Ovary (tissue), 10 donors: ENCODE measurements at places on chromosomes 3 and 15. TPM values are rescaled to one million over a fixed set of nuclear protein-coding genes. Genes with fewer than 3 reads are reported as not detected.

P2RY1 gene
- total RNA-seq: 11.3 TPM

TRIM71 gene
- total RNA-seq: 0.05 TPM

ST8SIA2 gene
- not detected for total RNA-seq

EPHB3 gene
- total RNA-seq: 16.1 TPM

- H3K27me3 ChIP-seq: no peaks in the 10 kb centered on the region
- no peak for DNase-seq
These were observed 391.9 kb upstream of the THBS1 start for GRCh38 chr15:39188930-39189329.

- no peaks in the 10 kb centered on the region for H3K27me3 ChIP-seq
- peak; percentile 31 for DNase-seq
- H3K4me1 ChIP-seq: peaks cover 4% of the 10 kb centered on the region
- no peaks in the 10 kb centered on the region for H3K36me3 ChIP-seq
These were observed 25.5 kb upstream of the HHATL start for GRCh38 chr3:42728056-42728455.

DNA sequence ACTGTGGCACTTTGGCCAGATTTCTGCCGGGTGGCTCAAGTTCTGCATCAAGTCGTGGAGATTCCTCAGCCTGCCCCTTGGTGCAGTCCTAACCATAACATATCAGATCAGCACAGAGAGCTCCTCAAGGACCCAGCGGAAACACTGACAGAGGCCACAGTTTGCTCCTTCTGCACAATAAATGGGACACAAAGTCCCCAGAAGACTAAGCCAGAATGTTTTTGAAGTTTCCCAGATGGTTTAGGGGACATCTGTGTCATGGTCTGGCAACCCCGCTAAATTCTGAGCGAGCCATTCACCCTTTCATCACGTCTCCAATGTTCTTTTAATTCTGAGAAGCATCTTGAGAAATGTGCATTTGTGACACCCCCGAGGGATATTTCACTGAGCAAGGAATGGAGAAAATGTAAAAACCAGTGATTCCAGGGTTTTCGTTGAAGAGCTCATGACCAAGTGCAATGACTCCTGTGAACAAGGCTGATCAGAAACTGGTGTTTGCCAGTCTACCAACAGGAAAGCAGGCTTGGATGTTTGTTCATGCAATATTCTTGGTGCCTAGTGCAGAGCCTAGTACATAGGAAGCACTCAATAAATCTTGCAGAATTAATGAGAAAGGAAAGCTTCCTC lies 64.8 kb upstream of the LMCD1 start:
- no peak for DNase-seq
- H3K4me1 ChIP-seq: no peaks in the 10 kb centered on the region
- H3K27me3 ChIP-seq: no peaks in the 10 kb centered on the region
- no peaks in the 10 kb centered on the region for H3K36me3 ChIP-seq

DNA sequence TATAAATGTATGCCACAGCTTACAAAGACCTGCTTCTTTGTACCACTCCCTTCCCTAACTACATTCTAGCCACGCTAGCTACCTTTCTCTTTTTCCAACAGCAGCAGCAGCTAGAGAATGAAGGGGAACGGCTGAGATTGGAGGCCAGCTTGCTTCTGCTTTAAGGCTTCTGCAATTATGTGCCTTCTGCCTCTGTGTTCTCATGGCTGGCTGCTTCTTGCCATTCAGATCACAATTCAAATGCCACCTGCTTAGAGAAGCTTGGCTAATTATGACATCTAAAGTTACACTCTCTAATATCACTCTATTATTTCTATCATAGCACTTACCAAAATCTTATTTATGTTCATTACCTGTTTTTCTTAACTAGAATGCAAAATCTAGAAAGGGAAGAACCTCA lies 95.2 kb downstream of the RYK start:
- H3K27me3 ChIP-seq: no peaks in the 10 kb centered on the region
- no peaks in the 10 kb centered on the region for H3K36me3 ChIP-seq
- H3K4me3 ChIP-seq: no peak overlapping the region
- no peak overlapping the region for H3K27ac ChIP-seq
- no peak for DNase-seq

GRCh38 chr3:123153125-123154019 lies 48.4 kb upstream of the SEC22A start:
- H3K27me3 ChIP-seq: no peaks in the 10 kb centered on the region
- no peak overlapping the region for H3K27ac ChIP-seq
- DNase-seq: peak; percentile 27
- no peaks in the 10 kb centered on the region for H3K36me3 ChIP-seq
- H3K4me3 ChIP-seq: no peak overlapping the region
- H3K4me1 ChIP-seq: no peaks in the 10 kb centered on the region

DNA sequence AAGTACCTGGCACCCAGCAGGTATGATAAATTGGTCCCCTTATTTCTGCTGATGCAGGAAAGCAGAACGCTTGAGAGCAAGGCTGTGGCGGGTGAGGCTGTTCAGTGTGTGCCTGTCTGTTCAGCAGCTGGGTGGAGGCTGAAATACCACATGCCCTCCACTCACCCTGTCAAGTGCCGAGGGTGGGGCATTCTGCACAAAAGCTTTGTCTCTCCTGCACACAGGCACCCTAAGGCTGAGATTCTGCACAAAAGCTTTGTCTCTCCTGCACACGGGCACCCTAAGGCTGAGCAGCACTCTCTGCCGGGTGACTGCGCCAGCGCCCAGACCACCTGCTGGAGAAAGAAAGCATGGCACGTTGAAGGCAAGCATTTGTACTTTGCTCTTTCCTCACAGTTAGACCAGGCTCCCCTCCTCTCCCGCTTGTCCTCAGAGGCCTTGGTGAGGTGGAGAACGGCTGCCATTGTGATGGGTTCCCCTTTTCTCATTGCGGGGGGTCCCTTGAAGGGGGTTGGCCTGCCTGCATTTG lies 97.5 kb downstream of the BDH1 start:
- no peak for DNase-seq
- H3K4me1 ChIP-seq: no peaks in the 10 kb centered on the region
- H3K36me3 ChIP-seq: no peaks in the 10 kb centered on the region

- no peaks in the 10 kb centered on the region for H3K36me3 ChIP-seq
- no peaks in the 10 kb centered on the region for H3K27me3 ChIP-seq
- H3K27ac ChIP-seq: no peak overlapping the region
These were observed 98.7 kb downstream of the RAP2B start for GRCh38 chr3:153260681-153261080.

DNA sequence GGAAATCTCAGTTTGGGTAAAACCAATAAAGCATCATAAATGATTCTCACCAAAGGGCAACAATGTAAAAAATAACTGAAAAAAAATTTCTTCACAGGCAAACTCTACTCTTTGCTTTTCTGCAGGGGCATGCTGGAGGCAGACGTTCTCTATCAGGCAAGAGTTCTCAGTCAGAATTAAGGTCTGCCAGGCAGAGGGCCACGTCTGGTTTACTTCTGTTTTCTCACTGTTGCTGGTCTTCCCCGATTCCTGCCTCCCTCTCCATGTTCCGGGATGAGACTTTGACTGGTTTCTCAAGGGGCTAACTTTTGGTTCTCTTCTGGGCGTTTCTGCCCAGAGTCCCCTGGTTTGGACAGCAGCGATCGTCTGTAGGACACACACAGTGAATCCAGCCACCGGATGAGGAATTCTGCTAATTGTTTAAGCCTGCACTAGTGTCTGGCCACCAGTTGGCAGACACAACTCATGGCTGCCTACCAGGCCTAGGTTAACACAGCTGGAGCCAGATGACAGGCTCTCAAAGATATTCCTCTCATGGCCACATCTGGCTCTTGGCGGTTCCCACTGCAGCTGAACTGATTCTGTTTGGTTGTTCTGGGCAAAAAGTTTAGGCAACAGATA lies 273.1 kb downstream of the FOXP1 start:
- DNase-seq: peak; percentile 43
- H3K27me3 ChIP-seq: no peaks in the 10 kb centered on the region
- H3K36me3 ChIP-seq: no peaks in the 10 kb centered on the region

DNA sequence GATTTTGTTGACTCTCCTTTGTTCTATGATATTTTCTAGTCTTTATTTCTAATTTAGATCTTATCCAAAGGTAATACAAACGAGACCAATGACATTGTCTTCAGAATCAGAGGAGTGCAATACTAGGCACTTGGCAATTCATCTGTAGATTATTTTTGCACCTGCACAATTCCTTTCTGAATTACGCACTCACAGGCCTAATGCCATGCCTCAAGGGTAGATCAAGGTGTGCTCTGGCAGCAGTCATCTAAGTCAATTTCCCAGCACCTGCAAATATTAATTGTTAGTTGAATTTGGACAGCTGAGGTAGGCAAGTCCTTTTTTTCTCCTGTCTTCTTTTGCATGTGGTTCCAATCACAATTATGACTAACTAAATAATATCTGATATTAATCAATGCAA lies 653.2 kb downstream of the ROBO2 start:
- no peaks in the 10 kb centered on the region for H3K4me1 ChIP-seq
- no peak overlapping the region for H3K27ac ChIP-seq
- H3K4me3 ChIP-seq: no peak overlapping the region
- H3K27me3 ChIP-seq: no peaks in the 10 kb centered on the region

GRCh38 chr3:126450219-126450618 lies 25.5 kb downstream of the ZXDC start:
- H3K36me3 ChIP-seq: no peaks in the 10 kb centered on the region
- H3K4me3 ChIP-seq: no peak overlapping the region
- DNase-seq: no peak
- no peak overlapping the region for H3K27ac ChIP-seq
- no peaks in the 10 kb centered on the region for H3K4me1 ChIP-seq
- no peaks in the 10 kb centered on the region for H3K27me3 ChIP-seq

DNA sequence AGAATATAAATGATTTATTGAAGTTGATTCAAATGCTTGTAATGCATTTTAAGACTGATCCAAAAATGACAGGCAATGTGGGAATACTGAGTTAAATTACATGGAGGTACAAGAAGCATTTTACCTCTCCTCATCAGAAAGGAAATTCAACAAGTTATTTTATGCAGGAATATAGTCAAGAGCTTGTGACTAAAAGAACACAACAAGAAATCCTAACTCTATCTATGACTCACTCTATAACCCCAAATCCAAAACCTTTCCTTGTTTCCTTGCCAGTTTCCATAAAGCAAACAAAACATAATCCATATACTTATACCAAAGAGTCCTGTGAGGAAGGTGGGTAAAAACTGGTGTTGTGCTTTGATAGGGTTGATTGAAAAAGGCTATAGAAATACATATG lies 30.8 kb downstream of the SIN3A start:
- H3K27ac ChIP-seq: no peak overlapping the region
- H3K4me3 ChIP-seq: no peak overlapping the region
- no peak for DNase-seq

DNA sequence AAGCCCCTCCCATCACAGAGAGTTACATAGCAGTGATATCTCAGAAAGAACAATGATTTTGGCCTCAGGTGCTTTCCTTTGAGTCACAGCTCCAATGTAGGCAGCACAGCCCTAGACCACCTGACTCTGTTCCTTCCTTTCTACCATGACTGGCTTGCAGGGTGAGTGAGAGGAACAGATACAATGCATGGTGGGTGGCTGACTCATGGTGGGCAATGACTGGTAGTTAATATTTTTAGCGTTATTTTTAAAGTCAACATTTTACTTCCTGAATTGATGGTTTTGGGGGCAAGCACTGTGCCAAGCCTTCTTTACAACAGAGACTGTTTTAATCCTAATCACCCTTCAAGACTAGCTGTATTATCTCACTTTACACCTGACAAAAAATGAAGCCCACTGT lies 32.8 kb upstream of the ST3GAL6 start:
- DNase-seq: no peak
- H3K27ac ChIP-seq: no peak overlapping the region
- no peaks in the 10 kb centered on the region for H3K36me3 ChIP-seq
- H3K27me3 ChIP-seq: no peaks in the 10 kb centered on the region

DNA sequence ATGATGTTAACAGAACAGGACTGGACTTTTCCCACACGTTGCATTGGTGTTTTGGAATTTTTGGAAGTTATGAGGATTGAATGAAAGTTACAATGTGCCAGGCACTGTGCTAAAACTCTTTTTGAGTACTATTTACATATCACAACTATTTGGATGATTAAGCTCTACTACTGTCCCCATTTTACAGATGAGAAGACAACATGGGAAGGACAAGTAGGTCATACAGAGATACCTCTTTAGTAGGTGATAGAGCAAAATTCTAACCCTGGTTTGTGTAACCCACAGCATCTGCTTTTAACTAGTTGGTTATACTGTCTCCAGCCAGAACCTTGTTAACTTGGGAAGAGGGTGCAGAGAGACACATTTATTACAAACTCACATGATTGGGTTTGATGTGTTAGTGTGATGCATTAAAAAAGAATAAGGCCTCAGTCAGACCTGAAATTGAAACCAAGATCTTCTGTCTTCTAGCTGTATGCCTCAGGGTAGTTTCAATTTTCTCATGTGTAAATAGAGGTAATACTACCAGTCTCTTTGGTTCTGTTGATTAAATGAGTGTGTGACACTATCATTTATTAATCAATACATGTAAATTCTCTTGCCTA lies 1.4 kb downstream of the NDUFB4 start:
- H3K36me3 ChIP-seq: no peaks in the 10 kb centered on the region

GRCh38 chr3:161270991-161271390 lies 49.9 kb downstream of the NMD3 start:
- H3K4me1 ChIP-seq: no peaks in the 10 kb centered on the region
- H3K4me3 ChIP-seq: no peak overlapping the region
- H3K27me3 ChIP-seq: no peaks in the 10 kb centered on the region
- no peak overlapping the region for H3K27ac ChIP-seq
- H3K36me3 ChIP-seq: no peaks in the 10 kb centered on the region

DNA sequence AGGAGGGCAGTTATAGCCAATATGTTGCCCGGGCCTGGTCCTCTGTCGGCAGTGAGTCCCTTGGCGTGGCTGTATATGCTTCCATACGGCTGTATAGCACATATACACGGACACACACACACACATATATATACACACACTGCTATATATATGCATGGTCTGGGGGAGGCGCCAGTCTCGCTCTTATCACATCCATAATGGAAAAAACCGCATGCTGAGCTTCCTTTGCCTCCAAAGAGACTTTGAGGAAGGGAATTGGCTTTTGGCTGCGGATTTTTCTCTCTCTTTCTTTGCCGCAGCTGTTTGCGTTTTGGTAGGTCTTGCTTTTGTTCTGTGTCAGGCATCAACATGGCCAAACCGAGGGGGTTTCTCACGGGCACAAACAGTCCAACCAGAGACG lies 11.3 kb upstream of the TMEM115 start:
- H3K27ac ChIP-seq: no peak overlapping the region
- no peaks in the 10 kb centered on the region for H3K36me3 ChIP-seq
- no peak overlapping the region for H3K4me3 ChIP-seq
- H3K4me1 ChIP-seq: peaks cover 2% of the 10 kb centered on the region

DNA sequence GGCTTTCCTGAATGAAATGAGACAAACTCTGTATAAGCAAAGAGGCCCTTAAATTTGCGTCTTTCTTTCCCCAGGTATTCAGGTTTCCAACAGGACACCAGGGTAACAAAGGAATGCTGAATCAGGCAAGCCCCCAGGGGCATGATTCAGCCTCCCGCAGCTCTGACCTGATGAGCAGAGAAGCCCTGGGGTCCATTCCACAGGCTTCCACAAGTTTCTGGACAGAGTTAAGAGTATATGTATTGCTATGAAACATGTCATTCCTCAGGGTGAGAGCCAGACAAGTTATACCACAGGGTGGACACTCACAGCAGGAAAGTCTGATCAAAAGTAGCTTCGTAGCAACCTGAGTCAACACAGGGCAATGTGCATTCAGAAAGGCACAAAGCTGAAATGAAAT lies 68.1 kb upstream of the CTNNB1 start:
- no peaks in the 10 kb centered on the region for H3K36me3 ChIP-seq
- H3K4me1 ChIP-seq: no peaks in the 10 kb centered on the region
- no peaks in the 10 kb centered on the region for H3K27me3 ChIP-seq
- H3K4me3 ChIP-seq: no peak overlapping the region
